Activated T-helper 1 cell treated with anti-CD3 and anti-CD28 coated beads, Interleukin-12 subunit alpha, Interleukin-12 subunit beta, Interleukin-2, Interleukin-4 antibody, amounts not matched to agents 30 ng/mL and 10 ng/mL and 1 ng/mL, durations not matched to agents 14 hours and 24 hours and 36 hours (primary cell): ENCODE measurements at places on chromosomes 12 and 14.

DNA sequence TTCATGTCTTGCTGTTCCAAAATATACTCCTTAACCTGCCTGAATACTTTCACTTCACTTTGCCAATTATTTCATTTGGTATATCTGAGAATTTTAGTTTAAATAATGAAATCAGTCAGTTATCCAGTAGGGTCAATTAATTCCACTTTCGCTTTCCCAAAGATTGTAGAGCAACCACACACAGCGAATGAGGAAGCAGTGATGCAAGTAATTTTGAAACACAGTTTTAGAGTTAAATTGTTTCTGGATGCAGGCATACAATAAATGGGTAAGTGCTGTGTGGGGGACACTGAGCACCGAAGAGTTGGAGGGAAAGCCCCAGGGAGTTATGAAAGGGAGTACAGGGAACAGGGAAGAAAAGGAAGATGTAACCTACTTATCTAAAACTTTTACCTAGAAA, 62.8 kb downstream of the TSHR start:
- no peak for DNase-seq

GRCh38 chr14:89205137-89205740, 211.8 kb downstream of the FOXN3 start:
- DNase-seq, result no peak

DNA sequence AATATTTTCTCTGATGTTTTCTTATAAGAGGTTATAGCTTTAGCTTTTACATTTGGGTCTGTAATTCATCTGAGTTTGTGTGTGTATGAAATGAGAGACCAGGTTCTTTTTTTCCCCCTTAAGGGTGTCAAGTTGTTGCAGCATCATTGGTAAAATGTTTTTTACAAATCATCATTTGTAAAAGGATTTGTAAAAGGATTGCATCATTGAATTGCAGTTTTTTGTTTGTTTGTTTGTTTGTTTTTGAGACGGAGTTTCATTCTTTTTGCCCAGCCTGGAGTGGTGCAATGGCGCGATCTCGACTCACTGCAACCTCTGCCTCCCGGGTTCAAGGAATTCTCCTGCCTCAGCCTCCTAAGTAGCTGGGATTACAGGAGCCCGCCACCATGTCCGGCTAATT, 31.1 kb downstream of the MAPKAPK5 start:
- DNase-seq, result no peak

DNA sequence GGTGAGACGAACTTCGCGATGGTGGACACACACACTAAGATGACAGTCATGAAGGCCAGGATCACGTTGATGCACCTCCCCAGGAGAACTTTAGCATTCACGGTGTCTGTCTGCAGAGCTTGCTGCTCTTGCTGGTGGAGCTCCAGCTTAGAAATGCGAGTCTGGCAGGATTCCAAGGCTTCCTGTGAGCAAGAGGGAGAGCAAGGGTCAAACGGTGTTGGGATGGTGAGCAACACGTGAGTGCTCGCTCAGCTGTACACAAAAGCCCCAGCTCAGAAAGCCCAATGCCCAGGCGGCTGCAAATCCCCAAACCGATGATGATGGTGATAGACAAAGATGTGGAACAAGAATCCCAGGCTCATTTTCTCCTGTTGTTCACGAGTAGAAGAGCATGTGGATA, 78.8 kb downstream of the TMCC3 start:
- DNase-seq, result no peak

- no peak for DNase-seq
Measured at GRCh38 chr12:131074221-131075083, 120.7 kb downstream of the ADGRD1 start.

GRCh38 chr14:103045371-103045869, 11.9 kb downstream of the CDC42BPB start:
- no peak for DNase-seq

GRCh38 chr14:102362084-102362483, 606 bp downstream of the CINP start:
- peak; percentile 16 for DNase-seq

DNA sequence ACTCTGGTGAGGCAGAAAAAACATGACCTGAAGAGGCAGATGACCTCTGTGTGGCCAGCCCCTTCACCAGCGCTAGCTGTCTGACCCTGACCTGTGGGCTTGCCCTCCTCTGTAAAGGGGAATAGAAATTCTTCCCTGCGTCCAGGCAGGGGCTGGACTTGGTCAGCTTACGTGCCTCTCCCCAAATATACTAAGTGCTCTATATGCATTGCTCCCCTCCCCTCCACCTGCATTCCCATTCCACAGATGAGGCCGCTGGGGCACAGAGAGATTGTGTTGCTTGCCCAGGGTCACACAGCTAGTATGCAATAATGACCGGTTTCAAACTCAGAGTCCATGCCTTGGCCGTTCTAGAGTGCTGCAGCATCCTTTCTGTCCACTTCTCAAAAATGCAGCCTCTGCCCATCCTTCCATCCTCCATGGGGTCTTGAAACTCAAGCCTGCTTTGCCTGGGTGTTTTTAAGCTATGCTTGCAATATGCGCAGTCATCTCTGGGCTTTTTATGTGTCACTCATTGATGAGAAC, 303.9 kb downstream of the CACNA1C start:
- DNase-seq, result no peak

DNA sequence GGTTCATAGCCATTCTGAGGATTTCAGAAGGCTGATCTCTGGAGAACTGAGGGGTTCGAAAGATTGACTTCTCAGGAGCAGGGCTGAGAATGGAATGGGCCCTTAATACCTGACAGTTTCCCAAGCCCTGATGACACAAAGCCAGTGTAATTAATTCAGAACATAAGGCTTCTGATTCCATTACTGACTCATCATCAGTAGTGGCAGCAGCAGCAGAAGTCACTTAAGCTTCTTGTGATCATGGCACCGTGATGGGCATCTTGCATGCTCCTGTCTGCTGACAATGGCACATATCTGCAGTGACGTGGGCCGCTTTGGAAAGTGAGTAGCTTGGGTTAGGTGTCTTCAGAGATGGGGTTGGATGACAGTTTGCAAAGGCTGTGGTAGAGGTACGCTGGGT, 38.2 kb upstream of the GSG1 start:
- no peak for DNase-seq

- no peak for DNase-seq
Measured at GRCh38 chr14:21626491-21627230, 8.1 kb downstream of the OR10G2 start.

DNA sequence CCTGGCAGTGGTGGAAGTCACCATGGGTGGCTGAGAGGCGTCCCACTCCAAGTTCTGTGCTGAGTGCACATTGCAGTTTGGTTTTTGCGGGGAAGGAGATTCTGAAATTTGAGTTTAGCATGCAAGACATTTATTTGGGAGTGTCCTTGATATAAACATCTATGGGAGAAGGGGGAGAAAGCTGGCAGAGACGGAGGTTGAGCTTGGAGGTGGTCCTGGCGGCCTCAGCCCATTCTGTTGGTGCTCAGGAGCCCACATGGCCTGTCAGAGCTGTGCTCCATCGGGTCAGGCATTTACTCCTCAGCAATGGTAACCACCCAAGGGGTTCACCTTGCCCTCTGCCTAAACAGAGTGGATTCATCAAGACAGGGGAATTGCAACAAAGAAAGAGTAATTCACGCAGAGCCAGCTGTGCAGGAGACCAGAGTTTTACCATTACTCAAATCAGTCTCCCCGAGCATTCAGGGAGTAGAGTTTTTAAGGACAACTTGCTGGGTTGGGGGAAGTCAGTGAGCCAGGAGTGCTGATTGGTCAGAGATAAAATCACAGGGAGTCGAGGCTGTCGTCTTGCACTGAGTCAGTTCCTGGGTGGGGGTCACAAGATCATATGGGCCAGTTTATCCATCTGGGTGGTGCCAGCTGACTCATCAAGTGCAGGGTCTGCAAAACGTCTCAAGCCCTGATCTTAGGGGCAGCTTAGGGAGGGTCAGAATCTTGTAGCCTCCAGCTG, 323.3 kb upstream of the TMEM132C start:
- no peak for DNase-seq

GRCh38 chr14:50573862-50574261, 13.9 kb downstream of the ATL1 start:
- DNase-seq, result no peak

- no peak for DNase-seq
Measured at GRCh38 chr14:60184146-60184904, 19.1 kb upstream of the DHRS7 start.

- DNase-seq, result no peak
Measured at GRCh38 chr12:52223406-52224039, 9.5 kb upstream of the KRT7 start.

DNA sequence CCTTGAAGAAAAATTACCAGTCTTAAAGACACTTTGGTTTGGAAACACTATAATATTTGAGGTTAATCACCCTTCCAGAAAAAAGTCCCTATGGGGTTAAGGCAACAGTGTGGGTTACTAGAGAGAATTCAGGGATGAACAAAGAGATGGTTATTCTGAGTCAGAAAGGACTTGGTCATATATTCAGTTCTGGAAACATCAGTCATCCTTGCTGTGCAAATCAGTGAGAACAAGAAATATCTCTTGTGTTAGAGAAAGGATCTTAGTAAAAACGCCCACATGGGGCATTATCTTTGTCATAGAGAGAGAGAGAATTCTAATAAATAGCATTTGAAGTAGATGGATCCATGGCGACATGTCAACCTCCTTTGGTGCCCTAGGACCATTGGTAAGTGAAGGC, 59.4 kb upstream of the E2F7 start:
- DNase-seq, result no peak

DNA sequence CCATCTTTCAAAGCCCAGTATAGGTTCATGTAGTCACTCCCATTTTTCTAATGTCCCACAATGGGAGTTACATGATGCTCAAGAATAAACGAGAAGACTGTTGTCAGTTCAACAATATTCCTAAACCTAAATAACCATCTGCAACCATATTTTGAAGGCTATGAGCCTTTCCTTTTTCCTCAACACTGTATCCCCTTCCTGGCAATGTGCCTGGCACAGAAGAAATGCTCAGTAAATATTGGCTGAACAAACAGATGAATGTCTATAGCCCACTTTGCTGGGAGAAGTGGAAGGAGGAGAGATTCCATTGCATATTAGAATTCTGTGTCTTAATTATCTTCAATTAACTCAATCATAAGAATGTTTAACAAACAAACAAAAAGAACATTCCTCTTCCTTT, 6.1 kb downstream of the ARMH4 start:
- DNase-seq, result no peak

GRCh38 chr14:62431496-62431895, 613.8 kb downstream of the KCNH5 start:
- DNase-seq, result no peak

DNA sequence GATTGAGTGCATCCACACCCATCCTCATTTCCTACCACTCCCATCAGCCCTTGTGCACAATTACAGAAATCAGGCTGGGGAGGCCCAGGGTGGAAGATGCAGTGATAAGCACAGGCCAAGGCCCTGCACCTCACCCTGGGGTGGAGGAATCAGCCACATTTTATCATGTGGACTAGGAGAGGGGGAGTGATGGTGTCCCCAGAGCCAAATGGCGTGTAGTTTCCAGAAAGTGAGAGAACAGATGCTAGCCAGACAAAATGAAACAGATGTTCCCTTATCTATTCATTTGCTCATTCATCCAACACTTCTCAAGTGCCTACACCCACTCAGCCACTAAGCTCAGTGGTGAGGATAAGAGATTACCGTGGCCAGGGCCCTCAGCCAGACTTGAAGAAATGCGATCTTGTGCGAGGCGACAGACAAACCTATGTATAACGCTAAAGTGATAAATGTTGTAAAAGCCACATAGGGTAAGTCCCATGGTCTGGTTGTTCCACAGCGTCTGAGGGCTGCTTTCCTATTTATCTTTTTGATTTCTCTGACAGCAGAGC, 93.6 kb downstream of the STAB2 start:
- DNase-seq, result no peak

GRCh38 chr12:116672842-116673516, 64.9 kb downstream of the SPRING1 start:
- peak; percentile 37 for DNase-seq

GRCh38 chr14:59246566-59246965, 58.1 kb downstream of the DAAM1 start:
- DNase-seq, result no peak

- peak; percentile 54 for DNase-seq
Measured at GRCh38 chr12:96193725-96194575, at the start of gene ELK3. Gene ELK3 (plus strand): TSS chr12:96194375.

GRCh38 chr14:85156319-85156718, 373.6 kb upstream of the FLRT2 start:
- no peak for DNase-seq

DNA sequence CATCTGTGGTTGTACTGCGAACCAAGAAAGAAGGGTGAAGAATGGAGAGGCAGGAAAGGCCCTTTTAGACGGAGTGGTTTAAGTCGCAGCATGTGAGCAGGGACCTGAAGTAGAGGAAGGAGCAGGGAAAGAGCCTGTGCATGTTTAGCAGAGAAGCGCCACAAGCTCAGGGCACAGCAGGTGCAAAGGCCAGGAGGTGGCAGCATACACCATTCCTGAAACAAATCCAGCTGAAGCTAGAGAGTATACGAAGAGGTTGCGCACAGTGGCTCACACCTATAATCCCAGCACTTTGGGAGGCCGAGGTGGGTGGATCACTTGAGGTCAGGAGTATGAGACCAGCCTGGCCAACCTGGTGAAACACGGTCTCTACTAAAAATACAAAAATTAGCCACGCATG, 49.9 kb downstream of the HELB start:
- no peak for DNase-seq

- no peak for DNase-seq
Measured at GRCh38 chr14:36701132-36701531, 39.5 kb downstream of the PAX9 start.

- no peak for DNase-seq
Measured at GRCh38 chr12:57657744-57658143, 24.7 kb upstream of the B4GALNT1 start.

GRCh38 chr12:97560786-97561618, 98.4 kb downstream of the RMST start:
- no peak for DNase-seq

GRCh38 chr12:115492553-115492952, 784.9 kb downstream of the MED13L start:
- DNase-seq, result no peak

DNA sequence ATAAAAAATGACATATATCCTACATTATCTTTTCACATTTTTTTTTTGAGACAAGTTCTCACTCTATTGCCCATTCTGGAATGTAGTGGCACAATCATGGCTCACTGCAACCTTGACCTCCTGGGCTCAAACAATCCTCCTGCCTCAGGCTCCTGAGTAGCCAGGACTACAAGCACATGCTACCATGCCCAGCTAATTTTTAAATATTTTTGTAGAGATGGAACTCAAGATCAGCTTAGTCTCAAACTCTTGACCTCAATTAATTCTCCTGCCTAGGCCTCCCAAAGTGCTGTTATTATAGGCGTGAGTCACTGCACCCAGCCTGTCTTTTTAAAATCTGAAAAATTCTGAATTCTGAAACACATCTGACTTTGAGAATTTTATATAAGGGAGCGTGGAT, 241.9 kb upstream of the DCN start:
- no peak for DNase-seq

- no peak for DNase-seq
Measured at GRCh38 chr14:71371711-71372396, 464.6 kb downstream of the PCNX1 start.

DNA sequence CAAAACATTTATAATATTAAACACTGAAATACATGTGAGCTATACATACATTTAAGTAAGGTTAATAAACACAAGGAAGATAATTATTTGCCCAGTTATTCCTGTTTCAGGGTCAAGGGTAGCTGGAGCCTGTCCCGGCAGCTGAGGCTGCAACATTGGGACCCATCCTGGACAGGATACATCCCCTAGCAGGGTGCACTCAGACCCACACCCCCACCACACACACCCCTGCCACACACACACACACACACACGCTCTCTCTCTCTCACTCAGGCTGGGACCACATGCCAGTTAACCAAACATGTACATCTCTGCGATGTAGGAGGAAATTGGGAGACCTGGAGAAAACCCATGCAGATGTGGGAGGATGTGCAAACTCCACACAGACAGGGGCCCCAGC, 112.6 kb upstream of the TMCC3 start:
- no peak for DNase-seq
